ENCODE measurements at places on chromosomes 6 and 20. TPM values are rescaled to one million over a fixed set of nuclear protein-coding genes. Genes with fewer than 3 reads are reported as not detected.

Gene PAX1
- total RNA-seq, result not detected

Gene OPN5
- not detected for total RNA-seq

Gene SMLR1
- total RNA-seq, result not detected

Gene DEFB126
- total RNA-seq, result not detected

Gene HLA-DRB1
- total RNA-seq, result not detected

Gene POU5F1
- 3.2 TPM for total RNA-seq

Gene KCNK5
- 1.1 TPM for total RNA-seq

Gene DCDC2
- total RNA-seq, result 3.0 TPM

Gene SLC17A2
- not detected for total RNA-seq
